ENCODE measurements at places on chromosomes 3 and 15.
A peak's percentile ranks its signal among the peaks of the same experiment; 100 is the strongest.

DNA sequence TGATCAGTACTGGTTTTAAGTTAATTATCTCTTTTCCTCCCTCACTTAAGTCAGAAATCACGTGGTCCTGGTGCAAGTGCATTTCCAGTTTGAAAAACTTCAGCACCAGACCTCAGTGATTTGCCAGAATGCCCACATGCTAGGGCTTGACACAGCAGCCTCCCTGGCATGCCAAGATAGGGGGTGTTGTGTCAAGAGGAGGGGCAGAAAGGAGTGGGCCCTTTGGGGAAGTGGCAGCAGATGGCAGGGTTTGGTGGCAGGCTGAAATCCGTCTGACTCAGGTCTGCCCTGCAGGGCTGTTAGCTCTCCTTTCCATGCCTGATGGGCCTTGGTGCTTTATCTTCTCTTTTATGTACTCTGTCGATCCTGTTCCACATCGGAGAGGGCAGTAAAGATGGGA lies 23.4 kb downstream of the PXK start:
- DNase-seq: peak; percentile 52

- no peak for DNase-seq
Measured at GRCh38 chr15:99369196-99369595, 117.9 kb downstream of the LRRC28 start.

- no peak for DNase-seq
Measured at GRCh38 chr15:90340345-90340744, 11.7 kb upstream of the ZNF774 start.

- DNase-seq: no peak
Measured at GRCh38 chr3:161770484-161771386, 274.1 kb downstream of the OTOL1 start.

GRCh38 chr3:78911394-78911793 lies 856.4 kb downstream of the ROBO1 start:
- no peak for DNase-seq

- DNase-seq: no peak
Measured at GRCh38 chr15:65778269-65778668, 13.8 kb downstream of the DENND4A start.

- no peak for DNase-seq
Measured at GRCh38 chr15:77557144-77557543, 75.6 kb downstream of the LINGO1 start.

DNA sequence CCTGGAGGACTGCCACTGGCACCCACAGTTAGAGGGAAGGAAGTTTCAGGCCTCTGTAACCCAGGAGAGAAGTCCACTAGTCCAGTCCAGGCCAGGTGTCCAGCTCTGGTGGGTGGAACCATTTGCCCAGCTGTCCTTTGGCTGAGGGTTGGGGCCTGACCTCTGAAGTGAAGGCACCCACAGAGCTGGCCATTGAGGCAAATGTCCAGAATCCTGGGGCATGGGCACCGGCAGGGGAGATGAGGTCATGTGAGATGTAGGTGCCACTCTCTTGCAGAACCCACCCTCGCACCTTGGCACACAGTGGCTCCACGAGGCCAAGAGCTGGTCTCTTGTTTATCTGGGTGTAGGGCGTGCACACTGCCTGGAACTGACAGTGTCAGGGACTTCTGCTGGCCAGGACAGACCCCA lies 162.8 kb downstream of the SMAD6 start:
- no peak for DNase-seq

- no peak for DNase-seq
Measured at GRCh38 chr3:9765865-9766264, 3.9 kb downstream of the CAMK1 start.

DNA sequence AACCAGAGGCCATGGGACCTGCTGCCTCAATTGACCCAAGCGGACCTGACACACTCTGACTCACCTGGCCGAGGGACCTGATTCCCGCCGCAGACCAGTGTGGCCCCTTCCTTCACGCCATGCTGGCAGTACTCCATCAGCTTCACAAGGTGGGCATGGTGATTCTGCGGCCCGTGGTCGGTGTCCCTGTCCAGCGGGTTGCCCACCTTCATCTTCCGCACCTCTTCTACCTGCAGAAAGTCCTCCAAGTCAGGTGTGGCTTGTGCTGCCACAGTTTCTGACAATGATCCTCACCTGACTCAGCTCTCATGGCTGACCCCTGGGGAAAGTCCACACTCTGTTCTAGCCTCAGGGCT lies 25.9 kb upstream of the SLC41A3 start:
- DNase-seq: no peak

GRCh38 chr3:56468184-56469106 lies at the start of gene ERC2:
TSS of gene ERC2 (minus strand) at chr3:56468467.
- DNase-seq: no peak

- DNase-seq: no peak
Measured at GRCh38 chr3:32097768-32098167, 8.7 kb upstream of the GPD1L start.

- no peak for DNase-seq
Measured at GRCh38 chr15:52348056-52348745, 52.6 kb upstream of the MYO5C start.

- DNase-seq: no peak
Measured at GRCh38 chr3:16369276-16369675, 104.3 kb downstream of the OXNAD1 start.

DNA sequence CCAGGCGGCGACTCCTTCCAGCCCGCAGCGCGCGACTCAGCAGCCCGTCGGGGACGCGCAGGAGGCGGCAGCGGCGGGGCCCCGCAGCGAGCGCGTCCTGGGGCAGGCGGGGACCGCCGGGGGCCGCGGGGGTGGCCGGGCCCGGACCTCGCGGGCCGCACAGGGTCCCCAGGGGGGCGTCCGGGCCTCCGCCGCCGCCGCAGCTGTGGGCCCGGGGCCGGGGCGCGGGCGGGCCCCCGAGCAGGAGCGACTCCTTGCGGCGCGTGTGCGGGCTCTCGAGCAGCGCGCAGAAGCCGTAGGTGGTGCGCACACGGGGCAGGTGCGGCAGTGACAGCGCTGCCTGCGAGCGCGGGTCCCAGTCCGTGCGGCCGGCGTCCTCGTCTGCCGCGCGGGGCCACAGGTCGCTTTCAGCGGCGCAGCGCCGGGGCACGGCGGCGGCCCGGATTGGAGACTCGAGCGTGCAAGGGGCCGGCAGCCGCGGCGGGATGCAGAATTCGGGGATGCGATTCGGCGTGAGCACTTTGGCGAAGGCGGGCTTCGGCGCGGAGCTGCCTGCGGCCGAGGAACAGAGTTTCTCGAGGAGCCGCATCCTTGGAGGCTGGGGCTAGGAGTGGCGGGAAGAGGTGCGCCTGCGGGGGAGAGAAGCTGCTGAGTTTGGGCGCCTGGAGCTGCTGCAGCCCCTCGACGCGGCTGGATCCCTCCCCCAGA lies 535 bp downstream of the C2CD4B start:
- no peak for DNase-seq

GRCh38 chr3:52350981-52351761 lies 35.1 kb downstream of the DNAH1 start:
- DNase-seq: no peak

DNA sequence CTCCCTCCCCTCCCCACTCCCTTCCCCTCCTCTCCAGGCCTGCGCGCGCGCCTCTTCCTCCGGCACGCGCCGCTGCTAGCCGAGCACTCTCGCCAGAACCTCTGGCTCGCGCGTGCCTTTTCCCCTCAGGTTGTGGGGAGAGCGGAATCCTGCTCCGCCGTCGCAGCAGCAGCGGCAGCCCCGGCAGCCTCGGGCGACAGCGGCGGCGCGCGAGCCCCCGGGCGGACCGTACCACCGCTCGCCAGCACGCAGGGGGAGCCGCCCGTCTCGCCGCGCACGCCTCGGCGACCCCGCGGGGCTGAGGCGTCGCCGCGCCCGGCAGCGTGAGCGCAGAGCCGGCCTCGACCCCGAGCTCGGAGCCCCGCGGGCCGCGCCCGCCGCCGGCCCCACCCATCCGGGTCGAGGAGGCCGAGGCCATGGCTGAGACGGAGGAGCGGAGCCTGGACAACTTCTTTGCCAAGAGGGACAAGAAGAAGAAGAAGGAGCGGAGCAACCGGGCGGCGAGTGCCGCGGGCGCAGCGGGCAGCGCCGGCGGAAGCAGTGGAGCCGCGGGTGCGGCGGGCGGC lies at the start of gene CDV3:
CDV3 (plus strand) TSS at position 58 of the 566 bp plus-strand sequence; CDS start at position 417, 359 bp downstream.
- DNase-seq: no peak

GRCh38 chr15:31272558-31273257 lies 53.9 kb upstream of the KLF13 start:
- no peak for DNase-seq

DNA sequence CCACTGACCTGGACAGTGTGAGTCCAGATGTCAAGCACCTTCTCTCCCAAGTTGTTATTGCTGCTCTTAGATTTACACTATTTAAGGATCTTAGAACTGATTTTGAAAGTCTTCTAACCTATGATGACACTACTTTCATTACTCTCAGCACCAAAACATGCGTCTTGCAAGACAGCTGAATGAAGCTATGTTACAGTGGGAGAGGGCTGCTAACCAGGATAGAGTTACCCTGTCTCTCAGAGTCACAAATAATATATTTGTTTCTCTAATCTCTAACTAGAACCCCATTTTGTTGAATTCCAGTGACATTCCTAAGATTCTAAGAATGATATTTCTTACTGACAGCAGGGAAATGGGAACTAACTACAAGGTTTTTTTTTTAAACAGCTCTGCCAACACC lies 455.5 kb downstream of the MAGI1 start:
- no peak for DNase-seq

GRCh38 chr15:76347482-76348055 lies 11.0 kb downstream of the ISL2 start:
- no peak for DNase-seq

DNA sequence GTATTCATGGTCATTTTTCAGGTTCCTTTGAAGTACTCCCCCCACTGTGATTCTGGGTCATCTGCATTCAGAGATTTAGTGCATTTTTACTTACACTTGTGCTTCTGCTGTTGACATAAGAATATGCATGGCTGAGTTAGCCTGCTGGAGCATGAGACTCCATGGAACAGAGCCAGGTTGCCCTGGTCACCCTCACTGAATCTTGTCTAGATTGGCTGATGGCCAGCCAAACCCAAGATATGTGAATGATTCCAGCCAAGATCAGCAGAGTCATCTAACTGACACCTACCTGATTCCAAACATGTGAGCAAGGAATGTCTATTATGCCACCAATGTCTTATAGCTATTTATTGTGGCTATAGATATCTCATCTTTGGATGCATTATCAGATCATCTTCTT lies 25.1 kb downstream of the DTWD1 start:
- DNase-seq: no peak

- no peak for DNase-seq
Measured at GRCh38 chr15:50979041-50979440, 70.6 kb downstream of the AP4E1 start.
